GM23338 (cell line): ENCODE measurements at places on chromosomes 11 and 22.

- H3K4me1 ChIP-seq, result no peaks in the 10 kb centered on the region
- H3K27me3 ChIP-seq, result no peaks in the 10 kb centered on the region
- no peak overlapping the region for H3K4me3 ChIP-seq
- DNase-seq, result no peak
- H3K36me3 ChIP-seq, result no peaks in the 10 kb centered on the region
These were observed 25.3 kb downstream of the SCN3B start for GRCh38 chr11:123628936-123629683.

DNA sequence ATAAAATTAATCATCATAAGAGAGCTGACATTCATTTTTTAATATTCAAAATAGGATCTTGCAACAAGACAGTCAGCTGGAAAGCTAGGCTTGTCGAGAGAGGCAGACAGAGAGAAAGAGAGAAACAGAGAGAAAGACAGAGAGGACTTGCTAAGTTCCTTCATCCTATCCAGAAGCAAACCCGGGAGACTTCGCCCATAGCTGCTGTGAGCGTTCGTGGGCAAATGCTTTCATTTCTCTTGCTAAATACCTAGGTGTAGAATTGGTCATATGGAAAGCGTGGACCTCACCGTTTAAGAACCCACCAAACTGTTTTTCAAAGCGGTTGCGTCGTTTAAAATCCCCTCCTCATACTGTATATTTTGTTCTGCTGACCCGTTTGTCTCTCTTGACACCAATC is 25.3 kb upstream of the KRTAP5-6 start:
- no peaks in the 10 kb centered on the region for H3K27me3 ChIP-seq
- H3K36me3 ChIP-seq, result no peaks in the 10 kb centered on the region
- H3K4me1 ChIP-seq, result no peaks in the 10 kb centered on the region

DNA sequence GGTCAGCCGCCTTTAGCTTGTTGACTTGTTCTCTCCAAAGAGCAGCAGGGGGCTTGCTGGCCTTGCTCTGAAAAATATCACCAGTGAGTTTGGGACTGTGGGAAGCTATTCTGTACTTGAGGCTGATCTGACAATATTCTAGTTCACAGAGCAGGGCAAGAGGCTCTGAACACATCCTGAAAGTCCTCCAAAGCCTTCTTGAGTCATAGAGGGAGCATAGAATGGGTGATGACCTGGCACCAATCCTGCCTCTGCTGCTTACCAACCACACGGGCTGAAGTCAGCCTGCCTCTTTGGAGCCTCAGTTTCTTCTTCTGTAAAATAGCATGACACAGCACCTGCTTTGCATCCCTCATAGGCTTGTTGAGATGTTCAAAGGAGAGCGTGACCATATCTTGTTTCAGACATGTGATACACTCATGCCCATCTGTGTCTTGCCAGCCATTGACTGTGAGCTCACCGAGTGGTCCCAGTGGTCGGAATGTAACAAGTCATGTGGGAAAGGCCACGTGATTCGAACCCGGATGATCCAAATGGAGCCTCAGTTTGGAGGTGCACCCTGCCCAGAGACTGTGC is 96.6 kb downstream of the RRAS2 start:
- no peaks in the 10 kb centered on the region for H3K4me1 ChIP-seq
- no peak overlapping the region for H3K4me3 ChIP-seq
- no peak for DNase-seq
- no peaks in the 10 kb centered on the region for H3K27me3 ChIP-seq

DNA sequence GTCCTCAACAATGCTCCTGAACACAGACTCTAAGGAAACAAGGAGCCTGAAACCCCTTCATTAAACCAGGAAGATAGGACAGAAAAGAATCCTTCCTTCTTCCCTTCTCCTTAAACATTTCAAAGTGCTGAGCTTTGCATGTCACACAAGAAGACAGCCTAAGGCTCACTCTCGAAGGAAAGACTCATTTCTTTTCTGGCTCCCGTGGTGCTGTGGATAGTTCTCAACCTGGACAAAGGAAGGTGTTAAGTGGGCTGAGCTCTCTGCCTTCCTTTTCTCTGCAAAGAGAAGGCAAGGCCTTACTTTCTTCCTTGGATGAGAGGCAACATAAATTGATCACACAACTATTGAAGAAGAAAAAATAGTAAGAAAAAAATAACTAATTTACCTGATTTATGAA is 452.4 kb upstream of the DDI1 start:
- no peaks in the 10 kb centered on the region for H3K36me3 ChIP-seq
- no peak overlapping the region for H3K4me3 ChIP-seq
- H3K27ac ChIP-seq, result no peak overlapping the region

GRCh38 chr22:46752988-46753310 is 9.5 kb upstream of the TBC1D22A start:
- peaks cover 5% of the 10 kb centered on the region for H3K36me3 ChIP-seq
- no peaks in the 10 kb centered on the region for H3K27me3 ChIP-seq
- no peaks in the 10 kb centered on the region for H3K4me1 ChIP-seq
- H3K4me3 ChIP-seq, result no peak overlapping the region

DNA sequence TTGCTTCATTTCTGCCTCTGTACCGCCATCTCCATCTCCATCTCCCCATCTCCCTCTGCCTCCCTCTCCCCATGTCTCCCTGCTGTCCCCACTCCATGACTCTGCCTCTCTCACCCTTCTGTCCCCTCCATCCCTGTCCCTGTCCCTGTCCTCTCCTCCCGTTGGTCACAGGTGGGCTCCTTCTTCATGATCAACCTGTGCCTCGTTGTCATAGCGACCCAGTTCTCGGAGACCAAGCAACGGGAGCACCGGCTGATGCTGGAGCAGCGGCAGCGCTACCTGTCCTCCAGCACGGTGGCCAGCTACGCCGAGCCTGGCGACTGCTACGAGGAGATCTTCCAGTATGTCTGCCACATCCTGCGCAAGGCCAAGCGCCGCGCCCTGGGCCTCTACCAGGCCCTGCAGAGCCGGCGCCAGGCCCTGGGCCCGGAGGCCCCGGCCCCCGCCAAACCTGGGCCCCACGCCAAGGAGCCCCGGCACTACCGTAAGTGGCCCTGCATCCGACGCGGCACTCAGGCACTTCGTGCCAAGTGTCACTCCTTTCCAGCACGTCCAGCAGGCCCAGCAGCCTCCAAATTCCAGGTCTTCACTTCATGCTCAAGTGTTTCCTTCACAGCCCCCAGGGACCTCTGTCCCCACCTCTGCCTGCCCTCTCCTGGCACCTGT is 76.0 kb downstream of the CACNA1I start:
- H3K4me3 ChIP-seq, result no peak overlapping the region
- H3K4me1 ChIP-seq, result no peaks in the 10 kb centered on the region
- H3K27ac ChIP-seq, result no peak overlapping the region
- no peaks in the 10 kb centered on the region for H3K27me3 ChIP-seq
- H3K36me3 ChIP-seq, result no peaks in the 10 kb centered on the region

GRCh38 chr22:35380013-35380412 is 883 bp upstream of the HMOX1 start:
- no peak overlapping the region for H3K27ac ChIP-seq
- H3K4me1 ChIP-seq, result peaks cover 69% of the 10 kb centered on the region
- no peak overlapping the region; the same call in 1 of the 2 replicates for H3K4me3 ChIP-seq
- no peaks in the 10 kb centered on the region for H3K36me3 ChIP-seq
- no peaks in the 10 kb centered on the region for H3K27me3 ChIP-seq
- no peak for DNase-seq

DNA sequence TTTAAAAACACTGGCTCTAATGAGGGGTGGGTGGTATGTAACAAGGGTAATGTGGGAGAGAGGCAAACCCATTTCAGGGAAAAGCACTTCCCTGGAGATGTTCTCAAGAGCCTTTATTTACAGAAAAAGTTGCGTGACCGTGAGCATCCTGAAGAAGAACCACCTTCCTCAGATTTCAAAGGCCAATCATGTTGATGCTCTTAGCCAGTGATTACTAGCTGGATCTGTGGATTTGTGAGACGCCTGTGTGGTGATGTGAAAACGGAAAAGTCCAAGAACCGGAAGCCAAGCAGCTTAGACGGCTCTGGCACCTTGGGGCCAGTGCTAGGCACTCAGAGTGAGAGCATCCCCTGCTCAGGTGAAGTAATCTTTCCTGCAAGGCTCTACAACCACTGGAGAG is 12.6 kb upstream of the UBASH3B start:
- H3K27me3 ChIP-seq, result no peaks in the 10 kb centered on the region
- DNase-seq, result no peak
- H3K27ac ChIP-seq, result no peak overlapping the region
- no peaks in the 10 kb centered on the region for H3K36me3 ChIP-seq
- no peaks in the 10 kb centered on the region for H3K4me1 ChIP-seq

GRCh38 chr11:94845622-94846021 is 77.5 kb downstream of the AMOTL1 start:
- no peak overlapping the region for H3K27ac ChIP-seq
- no peaks in the 10 kb centered on the region; the same call in 1 of the 2 replicates for H3K36me3 ChIP-seq
- H3K4me1 ChIP-seq, result no peaks in the 10 kb centered on the region
- no peak overlapping the region for H3K4me3 ChIP-seq
- no peaks in the 10 kb centered on the region for H3K27me3 ChIP-seq

DNA sequence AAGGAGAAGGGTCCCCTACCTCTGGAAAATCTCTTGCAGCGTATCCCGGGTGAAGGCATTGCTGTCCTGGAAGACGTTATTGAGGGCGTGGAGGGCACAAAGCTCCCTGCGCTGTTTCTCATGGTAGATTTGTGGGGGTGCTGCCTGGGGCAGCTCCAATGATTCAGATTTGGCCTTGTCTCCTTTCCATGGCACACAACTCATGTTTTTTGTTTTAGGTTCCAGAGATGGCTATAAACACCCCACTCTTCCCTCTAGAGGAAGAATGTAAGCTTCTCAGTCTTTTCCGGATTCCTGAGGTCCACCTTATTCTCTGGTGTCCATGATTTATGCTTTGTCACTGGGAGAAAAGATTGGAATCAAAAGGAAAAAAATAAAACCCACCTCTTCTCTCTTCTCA is 959 bp downstream of the JOSD1 start:
- no peak overlapping the region for H3K27ac ChIP-seq
- H3K4me3 ChIP-seq, result peak overlapping the region; percentile 97
- peaks cover 23% of the 10 kb centered on the region for H3K4me1 ChIP-seq
- no peaks in the 10 kb centered on the region for H3K36me3 ChIP-seq
- no peak for DNase-seq
- H3K27me3 ChIP-seq, result no peaks in the 10 kb centered on the region

GRCh38 chr22:50114221-50115021 is 24.6 kb downstream of the MOV10L1 start:
- H3K27me3 ChIP-seq, result no peaks in the 10 kb centered on the region
- H3K4me1 ChIP-seq, result no peaks in the 10 kb centered on the region
- H3K36me3 ChIP-seq, result no peaks in the 10 kb centered on the region
- no peak overlapping the region for H3K27ac ChIP-seq
- H3K4me3 ChIP-seq, result no peak overlapping the region

GRCh38 chr11:131877246-131877942 is 507.0 kb downstream of the NTM start:
- H3K36me3 ChIP-seq, result no peaks in the 10 kb centered on the region
- H3K27ac ChIP-seq, result no peak overlapping the region
- DNase-seq, result no peak
- no peaks in the 10 kb centered on the region for H3K27me3 ChIP-seq
- no peak overlapping the region for H3K4me3 ChIP-seq

DNA sequence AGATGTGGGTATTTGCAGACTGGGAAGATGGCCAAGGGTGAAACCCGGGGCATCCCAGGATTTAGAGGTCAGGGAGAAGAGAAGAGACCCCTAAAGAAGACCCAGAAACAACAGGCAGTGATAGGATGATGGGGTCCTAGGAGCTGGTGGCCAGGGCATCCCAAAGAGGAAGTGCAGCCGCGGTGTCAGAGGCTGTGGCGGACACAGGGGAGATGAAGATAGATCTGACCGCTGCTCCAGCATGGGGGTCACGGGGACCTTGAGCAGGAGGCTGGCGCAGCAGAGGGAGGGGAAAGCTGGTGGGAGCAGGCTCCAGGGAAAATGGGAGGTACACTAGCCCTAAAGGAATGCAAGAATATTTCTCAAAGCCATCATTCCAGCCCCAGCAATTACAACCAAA is 47.3 kb downstream of the CTTN start:
- no peak overlapping the region for H3K27ac ChIP-seq
- peaks cover 3% of the 10 kb centered on the region; the same call in 1 of the 2 replicates for H3K36me3 ChIP-seq
- H3K27me3 ChIP-seq, result no peaks in the 10 kb centered on the region
- H3K4me3 ChIP-seq, result no peak overlapping the region
- no peak for DNase-seq
- peaks cover 8% of the 10 kb centered on the region; the same call in 1 of the 2 replicates for H3K4me1 ChIP-seq

DNA sequence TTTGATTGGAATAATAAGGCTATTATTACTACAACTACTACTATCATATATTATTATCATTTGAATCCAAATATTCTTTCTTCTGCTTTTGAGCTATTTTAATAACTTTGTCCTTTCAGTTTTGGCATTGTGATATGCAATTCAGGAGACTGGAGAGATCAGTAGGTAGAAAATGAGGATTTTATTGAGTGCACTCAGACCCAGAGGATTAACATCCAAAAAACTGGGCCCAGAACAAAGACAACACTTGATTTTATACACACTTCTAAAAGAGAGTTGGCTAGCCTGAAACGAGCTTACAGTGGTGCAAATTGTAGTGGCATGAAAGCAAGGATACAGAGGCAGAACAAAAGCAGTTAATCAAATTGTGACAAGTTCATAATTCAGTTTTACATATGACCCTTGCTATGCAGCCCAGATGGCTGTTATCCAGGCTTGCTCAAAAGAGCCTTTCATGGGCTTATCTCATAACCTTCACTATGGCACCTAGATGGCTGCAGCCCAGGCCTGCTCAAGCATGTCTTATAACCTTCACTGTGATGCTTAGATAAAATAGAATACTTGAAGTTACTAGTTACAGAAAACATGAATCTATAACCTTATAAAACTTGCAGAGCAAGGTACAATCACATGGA is 796.3 kb upstream of the RAG2 start:
- no peaks in the 10 kb centered on the region for H3K27me3 ChIP-seq
- no peaks in the 10 kb centered on the region for H3K4me1 ChIP-seq
- H3K36me3 ChIP-seq, result peaks cover 11% of the 10 kb centered on the region; the same call in 1 of the 2 replicates
- no peak for DNase-seq

GRCh38 chr11:124884869-124885479 is 12.7 kb downstream of the ROBO4 start:
- no peaks in the 10 kb centered on the region for H3K4me1 ChIP-seq
- H3K27ac ChIP-seq, result no peak overlapping the region
- no peak for DNase-seq
- H3K4me3 ChIP-seq, result no peak overlapping the region

DNA sequence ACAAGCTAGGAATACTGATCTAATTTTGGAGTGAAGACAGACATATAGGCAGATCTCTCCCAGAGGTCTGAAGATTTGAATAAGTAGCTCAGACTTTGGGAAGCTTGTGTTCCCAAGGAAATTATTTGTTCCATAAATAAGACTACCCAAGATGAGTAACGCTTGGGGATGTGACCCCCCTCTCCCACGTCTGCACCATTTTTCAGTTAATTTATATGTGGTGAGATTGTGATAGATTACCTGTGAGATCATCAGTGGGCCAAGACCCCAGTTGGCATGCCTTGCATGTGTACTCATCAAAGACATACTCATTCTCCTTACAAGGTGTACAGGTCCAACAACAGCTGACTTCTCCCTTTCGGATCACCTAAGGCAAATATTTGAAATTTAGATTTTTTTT is 252.8 kb upstream of the CTSC start:
- H3K27me3 ChIP-seq, result no peaks in the 10 kb centered on the region
- no peaks in the 10 kb centered on the region for H3K36me3 ChIP-seq
- H3K4me1 ChIP-seq, result no peaks in the 10 kb centered on the region
- no peak for DNase-seq
- no peak overlapping the region for H3K4me3 ChIP-seq

GRCh38 chr11:67024966-67025365 is 2.0 kb downstream of the SYT12 start:
- no peak overlapping the region for H3K27ac ChIP-seq
- H3K27me3 ChIP-seq, result peaks cover 35% of the 10 kb centered on the region
- H3K4me3 ChIP-seq, result no peak overlapping the region
- DNase-seq, result no peak
- peaks cover 18% of the 10 kb centered on the region; the same call in 1 of the 2 replicates for H3K4me1 ChIP-seq
- H3K36me3 ChIP-seq, result no peaks in the 10 kb centered on the region
